ENCODE measurements at places on chromosomes 1 and 21.

DNA sequence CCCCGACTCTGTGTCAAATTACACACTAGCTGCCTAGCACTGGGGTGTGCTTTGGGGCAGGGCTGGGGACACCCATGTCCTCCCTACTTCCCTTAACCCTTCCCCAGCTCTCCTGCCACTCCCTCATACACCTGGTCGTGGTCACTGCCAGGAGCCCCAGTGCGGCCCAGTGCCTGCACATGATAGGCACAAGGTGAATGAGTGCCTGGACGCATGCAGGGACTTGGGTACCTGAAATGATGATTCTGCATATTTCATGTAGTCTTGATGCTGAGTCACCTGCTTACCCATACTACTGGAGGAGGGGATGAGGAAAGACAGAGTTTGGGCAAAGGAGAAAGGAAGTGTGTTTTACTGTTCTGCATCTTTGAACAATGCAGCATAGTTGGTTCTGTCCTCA is 1.5 kb upstream of the VANGL2 start:
- DNase-seq: no peak

- DNase-seq: no peak
Measured at GRCh38 chr1:77639056-77639455, 43.4 kb downstream of the ZZZ3 start.

DNA sequence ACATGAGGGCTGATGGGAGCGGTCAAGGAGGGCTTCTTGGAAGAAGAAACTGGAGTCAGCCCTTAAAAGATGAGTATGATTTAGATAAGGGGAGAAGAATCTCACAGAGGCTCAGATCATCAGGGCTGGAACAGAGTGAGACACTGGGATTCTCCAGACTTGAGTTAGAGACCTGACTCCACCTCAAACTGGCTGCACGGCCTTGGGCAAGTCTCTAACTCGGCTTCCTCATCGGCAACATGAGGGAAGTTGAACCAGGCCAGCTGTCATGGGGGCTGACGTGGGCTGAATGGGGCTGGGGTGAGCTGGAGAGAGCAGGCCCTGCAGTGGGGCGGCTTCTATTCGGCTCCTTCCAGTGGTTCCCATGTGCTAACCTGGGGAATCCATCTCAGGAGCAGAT is 2.5 kb downstream of the C1QC start:
- no peak for DNase-seq

DNA sequence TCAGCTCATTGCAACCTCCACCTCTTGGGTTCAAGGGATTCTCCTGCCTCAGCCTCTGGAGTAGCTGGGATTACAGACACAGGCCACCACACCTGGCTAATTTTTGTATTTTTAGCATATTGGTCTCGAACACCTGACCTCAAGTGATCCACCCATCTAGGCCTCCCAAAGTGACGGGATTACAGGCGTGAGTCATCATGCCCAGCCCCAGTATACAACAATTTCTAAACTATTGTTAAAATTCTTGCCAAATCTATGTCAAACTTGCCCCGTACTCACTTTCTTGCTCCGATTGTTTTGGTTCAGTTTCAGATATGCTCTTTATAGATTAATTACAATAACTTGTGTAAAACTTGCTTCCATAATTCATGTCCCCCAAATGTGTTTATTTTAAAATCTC is 4.1 kb downstream of the RGS18 start:
- no peak for DNase-seq

GRCh38 chr1:151611288-151611790 is 511 bp upstream of the SNX27 start:
- DNase-seq: no peak

DNA sequence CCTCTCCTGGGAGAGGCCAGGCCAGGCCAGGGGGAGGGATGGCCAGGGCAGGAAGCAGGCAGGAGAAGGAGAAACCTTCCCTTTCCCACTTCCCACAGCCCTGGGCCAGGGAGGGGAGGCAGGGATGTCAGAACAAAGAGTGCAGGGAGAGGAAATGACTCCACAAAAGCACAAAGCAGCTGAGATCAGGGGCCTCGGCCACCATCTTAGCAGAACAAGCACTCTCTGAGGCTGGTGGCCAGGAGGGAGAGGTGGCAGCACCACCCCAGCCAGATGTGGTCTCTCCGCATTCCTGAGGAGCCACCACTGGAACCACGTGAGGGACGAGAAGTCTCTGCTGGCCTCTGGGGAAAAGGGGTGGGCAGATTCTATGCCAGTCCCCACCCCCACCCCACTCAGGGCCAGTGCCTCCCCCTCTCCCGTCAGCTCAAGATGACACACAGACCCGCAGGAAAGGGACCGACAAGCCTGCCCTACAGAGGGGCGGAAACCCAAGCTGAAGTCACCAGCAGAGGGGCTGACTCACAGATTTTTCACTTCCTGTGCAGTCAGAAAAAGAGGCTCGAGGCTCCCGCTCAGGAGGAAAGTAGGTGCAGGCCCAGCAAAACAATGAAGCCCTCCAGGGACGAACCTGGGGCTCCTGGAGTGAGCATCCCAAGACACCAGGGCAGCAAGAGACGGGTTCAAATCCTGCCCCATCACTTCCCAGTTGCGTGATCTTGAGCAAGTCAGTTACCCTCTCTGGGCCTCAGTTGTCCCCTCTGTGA is 24.1 kb upstream of the ALDH4A1 start:
- peak; percentile 40 for DNase-seq

GRCh38 chr1:46684670-46685069 is 13.0 kb downstream of the TEX38 start:
- DNase-seq: no peak

- DNase-seq: no peak
Measured at GRCh38 chr1:185080422-185080821, 35.1 kb downstream of the RNF2 start.

DNA sequence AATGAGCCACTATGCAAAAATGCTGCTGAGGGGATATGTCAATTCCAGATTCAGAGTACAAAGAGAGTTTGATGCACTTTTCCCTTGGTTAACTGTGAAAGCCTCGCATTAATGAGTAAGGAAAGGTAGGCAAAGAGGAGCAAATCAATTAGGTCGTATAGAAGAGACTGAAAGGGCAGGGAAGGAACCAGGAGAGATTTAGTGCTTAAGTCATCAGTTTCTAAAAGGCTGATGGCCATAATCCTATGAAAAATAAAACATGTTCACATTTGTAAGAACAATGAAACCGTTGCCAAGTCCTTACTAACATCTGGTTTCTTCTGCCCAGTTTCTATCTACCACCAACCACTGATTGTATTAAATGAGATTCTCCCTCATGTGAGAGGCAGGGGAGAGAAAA is 118.4 kb upstream of the PALMD start:
- no peak for DNase-seq

DNA sequence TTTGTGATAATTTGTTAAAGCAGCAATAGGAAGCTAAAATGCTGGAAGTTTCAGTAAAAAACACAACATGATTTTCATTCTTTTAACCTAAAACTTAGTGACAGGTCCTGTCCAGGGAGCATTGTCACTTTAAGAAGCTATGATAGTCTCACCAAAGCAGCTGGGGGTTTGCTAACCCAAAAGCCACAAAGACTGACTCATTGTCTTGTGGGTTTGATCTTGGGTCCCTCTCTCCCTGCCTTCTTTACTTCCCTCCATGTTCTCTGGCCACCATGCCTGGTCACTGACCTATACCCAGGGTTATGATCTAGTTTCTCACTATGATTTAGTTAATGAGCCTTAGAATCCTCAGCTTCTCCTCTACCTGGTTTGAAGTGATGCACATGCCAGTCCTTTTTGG is 213.5 kb upstream of the PTGFR start:
- DNase-seq: no peak

GRCh38 chr1:225155555-225155954 is 226.1 kb downstream of the DNAH14 start:
- DNase-seq: no peak

GRCh38 chr1:108568589-108568988 is 8.7 kb downstream of the EEIG2 start:
- no peak for DNase-seq

GRCh38 chr1:203425663-203425975 is 50.0 kb upstream of the PRELP start:
- DNase-seq: no peak

Data from memory B cell (primary cell).